ENCODE measurements at places on chromosomes 3 and 15.

- no peak for DNase-seq
These were observed 9.2 kb upstream of the MME start for GRCh38 chr3:155070932-155071387.

DNA sequence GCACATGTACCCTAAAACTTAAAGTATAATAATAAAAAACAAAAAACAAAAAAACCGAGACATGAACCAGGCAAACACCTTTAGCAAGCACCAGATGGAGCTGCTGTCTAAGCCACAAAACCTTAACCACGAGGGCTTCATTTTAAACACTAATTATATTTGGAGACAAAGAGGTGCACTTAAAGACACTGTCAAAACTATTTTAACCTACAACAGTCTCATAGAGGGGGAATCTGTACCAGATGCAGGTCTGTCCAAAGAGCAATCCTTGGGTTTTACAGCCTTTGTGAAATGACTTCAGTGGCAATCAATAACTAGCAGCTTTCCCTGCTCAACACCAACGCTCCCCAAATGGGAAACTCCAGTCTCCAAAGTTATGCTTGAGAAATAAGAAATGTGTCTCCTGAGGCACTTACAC, 115.7 kb upstream of the TSPAN3 start:
- DNase-seq: no peak

DNA sequence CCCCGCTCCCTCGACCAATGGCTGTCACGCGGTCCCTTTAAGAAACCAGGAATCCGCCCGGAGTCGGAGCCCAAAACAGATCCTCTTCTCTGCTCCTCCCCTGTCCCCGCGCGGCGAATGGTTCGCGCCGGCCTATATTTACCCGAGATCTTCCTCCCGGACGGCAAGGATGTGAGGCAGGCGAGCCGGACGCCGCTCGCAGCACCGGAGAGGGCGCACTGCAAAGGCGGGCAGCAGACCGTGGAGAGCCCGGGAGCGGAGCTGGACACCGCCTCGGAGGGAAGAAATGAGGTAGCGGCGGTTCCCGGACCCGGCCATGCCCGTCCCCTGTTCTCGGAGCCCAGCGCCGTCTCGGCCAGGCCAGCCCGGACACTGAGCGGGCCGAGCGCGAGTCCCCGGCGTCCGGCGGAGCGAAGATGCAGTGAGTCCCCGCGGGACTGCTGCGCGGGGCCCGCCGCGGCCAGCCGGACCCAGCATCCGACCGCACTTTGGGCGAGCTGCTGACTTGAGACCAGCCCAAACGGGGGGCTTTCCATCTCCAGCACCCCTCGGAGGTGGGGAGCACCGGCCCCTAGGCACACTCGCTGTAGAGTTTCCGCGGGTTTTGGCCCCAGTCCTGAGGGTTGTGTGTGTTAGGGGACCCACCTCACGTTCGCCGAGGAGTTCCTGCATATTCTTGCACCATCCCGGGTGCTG, at the start of gene FAM43A:
Gene FAM43A (plus strand): TSS at position 166 of the 696 bp plus-strand sequence. CDS start 944 bp downstream, outside the sequence.
- DNase-seq: peak; percentile 52

DNA sequence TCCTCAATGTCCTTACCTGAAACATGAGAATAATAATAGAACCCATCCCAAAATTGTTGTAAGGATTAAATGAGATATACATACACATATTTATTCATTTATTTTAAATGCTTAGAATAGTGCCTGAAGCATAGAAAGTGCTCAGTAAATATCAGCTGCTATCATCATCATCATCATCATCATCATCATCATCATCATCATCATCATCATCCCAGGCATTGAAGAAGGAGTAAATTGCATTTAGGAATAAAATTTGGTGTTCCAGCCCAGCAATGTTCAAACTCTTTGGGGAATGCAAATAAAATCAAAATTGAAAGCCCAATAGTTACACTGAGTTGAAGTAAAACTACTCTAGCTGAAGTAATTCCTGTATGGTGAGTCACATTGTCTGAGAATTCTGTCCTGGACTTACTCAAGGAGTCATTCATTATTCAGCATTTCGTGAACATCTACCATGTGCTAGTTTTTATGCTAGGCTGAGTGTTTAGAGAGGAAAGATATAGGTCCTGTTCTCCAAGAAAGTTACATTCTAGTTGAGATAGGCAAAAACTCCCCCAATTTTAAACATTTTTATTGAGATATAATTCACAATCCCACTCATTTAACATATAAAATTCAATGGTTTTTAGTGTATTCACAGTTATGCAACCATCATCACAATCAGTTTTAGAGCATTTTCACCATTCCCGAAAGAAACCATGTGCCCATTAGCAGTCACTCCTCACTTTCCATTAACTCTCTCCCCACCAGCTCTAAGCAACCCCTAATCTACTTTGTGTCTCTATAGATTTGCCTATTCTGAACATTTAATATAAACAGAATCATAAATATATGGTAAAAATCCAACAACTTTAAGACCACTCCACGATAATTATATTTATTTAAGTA, 107.2 kb downstream of the FRMD5 start:
- no peak for DNase-seq

DNA sequence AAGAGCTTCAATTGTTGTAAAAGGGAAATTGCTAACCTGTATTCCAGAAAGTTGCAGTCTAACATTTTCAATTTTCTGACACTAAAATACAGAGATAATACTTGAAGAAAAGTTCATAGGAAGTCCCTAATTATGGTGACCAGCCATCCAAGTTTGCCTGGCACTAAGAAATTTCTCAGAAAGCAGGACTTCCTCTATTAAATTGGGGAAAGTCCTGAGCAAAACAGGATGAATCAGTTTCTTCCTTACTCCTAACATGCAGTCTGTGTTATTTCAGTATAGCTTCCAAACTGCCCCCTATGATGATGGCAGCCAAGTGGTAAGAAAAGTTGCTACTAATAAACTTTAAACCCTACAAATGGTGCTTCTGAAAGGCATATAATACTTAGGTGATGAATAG, 133.5 kb upstream of the SGO1 start:
- DNase-seq: no peak

GRCh38 chr3:37129871-37130270, 44.5 kb downstream of the LRRFIP2 start:
- DNase-seq: no peak

- no peak for DNase-seq
These were observed 304.2 kb upstream of the LMCD1 start for GRCh38 chr3:8197384-8197783.

GRCh38 chr15:98845138-98845884, 162.3 kb downstream of the PGPEP1L start:
- DNase-seq: no peak

DNA sequence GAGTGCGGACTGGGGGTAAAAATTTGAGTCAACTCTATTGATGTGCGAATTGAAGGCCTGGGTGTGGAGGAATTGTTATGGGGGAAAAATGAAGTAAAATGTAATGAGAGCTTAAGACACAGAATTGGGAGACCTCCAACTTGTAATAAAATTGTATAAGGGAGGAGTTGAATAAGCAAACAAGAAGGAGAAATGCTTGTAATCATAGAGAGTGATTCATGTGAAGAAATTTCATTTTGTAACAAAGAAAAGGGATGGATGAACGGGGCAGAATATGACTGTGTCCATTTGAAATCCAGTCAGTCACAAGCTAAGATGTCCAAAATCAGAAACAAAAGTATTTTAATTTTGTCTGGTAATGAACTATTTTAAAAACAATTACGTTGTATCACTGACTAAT, 552.3 kb downstream of the NAALADL2 start:
- DNase-seq: no peak

DNA sequence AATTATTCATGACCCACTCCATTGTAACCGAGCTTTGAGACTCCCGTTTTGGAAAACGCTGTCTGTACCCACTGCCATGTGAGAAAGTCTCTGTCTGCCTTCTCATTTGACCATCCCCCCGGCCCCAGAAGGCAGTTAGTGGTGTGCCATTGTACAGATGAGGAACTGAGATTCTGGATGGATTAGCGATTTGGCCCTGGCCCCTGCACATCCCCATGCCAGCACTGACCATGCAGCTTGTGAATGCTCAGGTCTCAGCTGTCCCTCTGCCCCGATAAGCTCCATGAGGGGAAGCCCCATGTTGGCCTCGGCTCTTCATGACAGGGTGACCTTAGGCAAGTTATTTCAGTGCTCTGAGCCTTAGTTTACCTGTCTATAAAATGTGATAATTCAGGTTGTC, 153.0 kb upstream of the SMAD3 start:
- DNase-seq: no peak

DNA sequence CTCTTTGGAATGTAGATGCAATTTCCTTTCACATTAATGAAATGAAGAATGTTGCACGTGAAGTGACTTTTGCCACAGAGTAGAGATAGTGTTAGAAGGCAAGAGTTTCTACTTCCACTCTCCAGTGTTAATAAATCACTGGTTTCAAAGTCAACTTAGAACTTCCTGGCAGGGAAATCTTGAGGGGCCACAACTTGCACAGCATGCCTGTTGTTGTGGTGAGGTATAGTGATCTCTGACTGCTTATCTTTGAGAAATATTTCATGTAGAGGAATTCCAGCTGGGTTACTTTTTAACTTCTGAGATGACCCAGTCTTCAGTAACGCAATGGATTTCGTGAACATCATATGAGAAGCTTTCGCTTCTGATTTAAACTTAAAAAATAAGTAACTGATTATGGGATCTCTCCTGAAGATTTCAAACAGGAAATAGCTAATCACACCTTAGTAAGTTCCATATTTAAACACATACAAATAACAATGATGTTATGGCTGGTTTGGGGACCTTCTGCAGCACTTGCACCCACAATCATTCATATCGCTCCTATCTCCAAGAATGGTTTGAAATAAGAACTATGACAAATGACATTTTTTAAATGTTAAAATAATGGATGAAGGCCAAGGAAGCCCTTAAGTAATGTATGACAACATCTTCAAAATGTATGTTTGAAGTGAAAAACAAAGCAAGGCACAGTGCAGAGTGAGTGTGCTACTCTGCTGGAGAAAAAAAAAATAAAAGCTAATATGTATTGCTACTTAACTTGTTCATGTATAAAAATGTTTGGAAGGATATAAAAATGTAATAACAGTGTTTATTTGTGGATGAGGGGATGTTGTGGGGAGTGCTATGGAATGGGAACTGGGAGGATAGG, 726.5 kb upstream of the NECTIN3 start:
- DNase-seq: no peak

DNA sequence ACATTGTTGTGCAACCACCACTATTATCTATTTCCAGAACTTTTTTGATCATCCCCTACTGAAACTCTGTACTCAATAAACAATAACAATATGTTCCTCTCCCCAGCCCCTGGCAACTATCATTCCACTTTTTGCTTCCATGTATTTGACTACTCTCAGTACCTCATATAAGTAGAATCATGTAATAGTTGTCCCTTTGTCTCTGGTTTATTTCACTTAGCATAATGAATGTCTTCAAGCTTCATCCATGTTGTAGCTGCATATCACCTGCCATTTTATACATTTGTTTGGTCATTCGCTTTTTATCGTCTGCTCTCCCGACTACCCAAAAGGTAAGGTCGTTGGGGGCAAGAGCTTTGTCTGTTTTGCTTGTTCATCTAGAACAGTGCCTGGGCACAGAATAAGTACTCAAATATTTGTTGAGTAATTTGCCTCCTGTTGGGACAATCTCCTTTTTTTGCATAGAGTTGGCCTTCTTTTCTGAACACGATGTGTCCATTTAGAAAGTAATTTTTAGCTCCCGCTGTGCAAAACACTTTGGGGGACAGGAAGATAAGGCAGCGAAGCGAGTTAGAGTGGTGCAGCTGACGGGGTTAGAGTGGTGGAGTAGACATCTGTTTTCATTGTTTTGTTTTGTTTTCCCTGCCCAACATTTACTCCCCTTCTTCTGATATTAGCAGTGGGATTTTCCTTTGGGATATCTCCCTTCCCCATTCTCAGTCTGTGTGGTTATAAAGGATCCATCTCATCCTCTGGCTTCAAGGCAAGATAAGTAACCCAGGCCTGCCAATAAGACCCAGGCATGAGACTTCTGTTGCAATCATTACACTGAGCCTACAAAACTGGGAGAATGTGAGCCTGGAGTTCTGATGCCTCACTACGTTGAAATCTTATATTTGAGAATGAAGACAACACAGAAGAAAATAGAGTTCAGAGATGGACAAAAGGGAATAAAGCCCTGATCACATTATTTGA, 83.4 kb upstream of the RNU6-1 start:
- no peak for DNase-seq

DNA sequence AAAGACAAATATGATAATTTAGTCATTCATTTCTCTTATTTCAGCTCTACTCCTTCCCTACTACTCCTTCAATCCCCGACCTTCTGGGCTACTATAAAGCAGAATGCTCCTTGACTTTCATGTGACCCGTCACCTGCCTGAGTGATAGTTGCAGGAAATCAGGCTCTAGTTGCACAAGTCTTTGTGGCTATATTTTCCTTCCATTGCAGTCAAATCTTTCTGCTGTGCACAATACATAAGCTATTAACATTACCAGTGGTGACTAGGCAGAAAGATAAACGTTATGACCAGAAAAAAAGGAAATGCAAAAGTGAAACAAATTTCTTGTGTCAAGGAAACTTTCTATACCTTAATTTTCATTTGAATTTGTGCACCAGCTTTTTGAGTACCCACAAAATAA, 2.3 kb downstream of the SUCNR1 start:
- DNase-seq: peak; percentile 20

GRCh38 chr3:127151251-127151564, 41.7 kb upstream of the PRR23E start:
- no peak for DNase-seq

- DNase-seq: no peak
These were observed 60.7 kb downstream of the CAPN7 start for GRCh38 chr3:15266510-15267376.

DNA sequence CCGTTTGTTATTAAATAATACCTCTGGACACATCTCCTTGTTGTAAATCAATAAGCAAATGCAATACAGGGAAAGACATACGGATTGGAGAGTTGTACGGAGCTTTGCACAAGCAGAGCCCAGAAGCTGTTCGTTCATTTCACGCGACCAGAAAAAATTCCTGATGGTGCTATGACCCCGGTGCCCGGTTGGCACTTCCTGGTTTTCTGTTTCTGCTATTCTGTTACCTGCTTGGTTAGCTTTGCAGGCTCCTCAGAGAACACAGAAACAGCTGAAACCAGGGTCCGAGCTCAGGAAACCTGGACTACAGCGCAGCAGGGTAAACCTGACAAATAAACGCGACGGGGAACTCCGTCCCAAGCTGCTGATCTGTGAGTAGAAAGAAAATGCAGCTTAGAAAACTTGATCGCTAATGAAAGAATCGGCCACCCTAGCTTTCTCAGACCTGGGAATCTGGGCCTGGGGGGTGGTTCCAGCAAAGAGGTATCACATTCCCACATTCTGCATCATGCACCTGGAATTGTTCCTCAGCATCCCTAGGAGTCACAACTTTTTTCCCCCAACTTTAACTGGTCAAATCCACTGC, 845 bp downstream of the CNTN3 start:
- no peak for DNase-seq

DNA sequence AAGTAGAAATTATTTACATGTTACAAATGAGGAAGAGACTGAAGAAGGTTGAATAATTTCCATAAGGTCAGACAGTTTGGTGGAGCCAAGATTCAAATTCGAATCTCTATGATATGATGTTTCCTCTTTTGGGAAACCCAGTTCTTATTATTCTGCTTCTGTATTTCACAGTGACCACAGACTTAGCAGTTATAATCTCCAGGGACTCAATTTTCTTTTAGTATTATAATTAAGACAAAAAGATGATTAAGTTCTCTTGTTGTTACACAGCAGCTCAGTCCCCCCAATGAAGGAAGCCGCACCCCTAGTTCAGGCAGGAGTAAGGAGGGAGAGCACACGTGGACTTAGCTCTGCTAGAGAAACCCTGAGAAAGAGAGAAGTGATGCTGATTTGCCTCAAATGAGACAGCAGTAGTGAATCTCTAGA, 130.6 kb downstream of the CCNL1 start:
- no peak for DNase-seq

All from T-helper 1 cell (primary cell).